ENCODE measurements at places on chromosomes 6 and 20.

- no peak for DNase-seq
Observed at GRCh38 chr6:142446576-142446975, 144.8 kb downstream of the ADGRG6 start.

DNA sequence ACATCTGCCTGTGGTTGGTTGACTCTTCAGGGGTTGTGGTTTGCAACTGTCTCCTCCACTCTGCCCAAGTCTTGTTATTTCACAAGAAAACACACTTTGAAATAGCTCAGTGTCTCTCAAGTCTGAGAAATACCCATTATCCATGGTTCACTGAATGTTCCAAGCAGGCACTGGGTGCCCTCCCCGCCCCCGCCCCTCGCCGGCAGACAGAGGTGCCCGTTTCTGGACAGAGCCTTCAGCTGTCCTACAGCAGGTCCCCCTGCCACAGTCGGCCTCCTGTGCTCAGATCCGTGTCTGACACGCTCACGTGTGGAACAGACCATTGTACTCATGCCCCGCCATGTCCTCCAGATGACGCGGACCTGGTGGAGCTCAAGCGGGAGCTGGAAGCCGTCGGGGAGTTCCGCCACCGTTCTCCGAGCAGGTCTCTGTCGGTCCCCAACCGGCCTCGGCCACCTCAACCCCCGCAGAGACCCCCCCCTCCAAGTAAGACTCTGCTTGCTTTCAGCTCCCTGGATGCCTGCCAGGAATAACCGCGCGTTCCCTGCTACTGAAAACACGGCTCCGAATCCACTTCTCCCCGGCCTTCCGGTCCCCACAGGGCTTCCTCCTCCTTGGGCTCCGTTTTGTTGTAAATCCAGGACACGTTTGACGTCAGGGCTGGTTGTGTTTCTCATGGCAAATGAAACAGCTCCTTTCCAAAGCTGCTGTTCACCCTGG is 81.4 kb downstream of the SERAC1 start:
- DNase-seq: peak; percentile 78

- DNase-seq: no peak
Observed at GRCh38 chr6:148250975-148251685, 91.5 kb upstream of the SASH1 start.

GRCh38 chr20:2626853-2627541 is 25.4 kb upstream of the NOP56 start:
- DNase-seq: no peak

DNA sequence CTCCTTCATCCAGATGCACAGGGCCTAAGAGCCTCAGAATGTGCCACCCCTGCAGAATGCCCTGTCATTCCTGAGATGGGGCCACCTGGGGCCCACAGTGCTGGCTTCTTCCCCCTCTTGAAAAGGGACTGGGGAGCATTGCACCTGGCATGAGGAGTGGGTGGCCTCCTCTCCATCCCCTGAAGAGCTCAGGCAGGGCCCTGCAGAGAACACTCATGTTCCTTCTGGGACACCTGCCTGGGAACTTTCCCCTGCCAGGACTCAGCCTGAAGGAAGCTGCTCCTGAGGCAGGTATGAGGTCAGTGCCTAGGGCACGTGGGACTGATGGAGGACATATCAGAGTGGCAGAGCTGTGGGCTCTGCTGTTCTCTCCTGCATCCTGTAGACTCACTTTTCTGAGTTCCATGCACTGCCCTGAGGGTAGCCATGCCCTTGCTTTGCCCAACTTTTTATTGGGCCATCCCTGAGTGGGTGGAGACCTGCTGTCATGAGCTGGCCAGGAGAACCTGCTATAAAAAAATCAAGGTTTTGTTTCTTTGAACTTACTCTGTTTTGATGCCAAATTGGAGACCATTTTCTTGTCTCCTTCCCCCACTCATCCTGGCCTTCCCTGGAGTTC is 19.5 kb downstream of the CCDC167 start:
- DNase-seq: no peak

- no peak for DNase-seq
Observed at GRCh38 chr6:31070711-31071197, 41.6 kb downstream of the C6orf15 start.

DNA sequence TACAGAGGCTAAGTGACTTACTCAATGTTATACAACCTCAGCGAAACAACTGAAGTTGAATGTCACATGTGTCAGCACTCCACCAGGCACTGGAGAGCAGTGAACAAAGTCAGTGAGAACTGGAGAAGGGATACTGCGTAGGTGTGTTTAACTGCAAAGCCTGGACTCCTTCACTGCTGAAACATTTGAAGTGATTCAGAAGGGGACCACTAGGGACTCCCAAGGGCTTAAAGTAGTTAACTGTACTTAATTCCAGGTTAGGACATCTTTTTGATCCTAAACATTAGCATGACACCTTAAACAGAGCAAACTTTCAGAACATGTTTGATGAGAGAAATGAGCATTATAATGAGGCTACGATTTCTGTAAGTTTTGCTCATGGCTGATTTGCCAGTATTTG is 45.0 kb upstream of the ZBTB24 start:
- DNase-seq: no peak
